ENCODE measurements at places on chromosomes 5 and 9.

GRCh38 chr5:170357955-170358444 lies 31.2 kb downstream of the KCNMB1 start:
- no peak for DNase-seq

- DNase-seq: no peak
Observed at GRCh38 chr9:127263237-127263636, 1.3 kb upstream of the GARNL3 start.

GRCh38 chr5:119445544-119445943 lies 6.8 kb upstream of the HSD17B4 start:
- no peak for DNase-seq

DNA sequence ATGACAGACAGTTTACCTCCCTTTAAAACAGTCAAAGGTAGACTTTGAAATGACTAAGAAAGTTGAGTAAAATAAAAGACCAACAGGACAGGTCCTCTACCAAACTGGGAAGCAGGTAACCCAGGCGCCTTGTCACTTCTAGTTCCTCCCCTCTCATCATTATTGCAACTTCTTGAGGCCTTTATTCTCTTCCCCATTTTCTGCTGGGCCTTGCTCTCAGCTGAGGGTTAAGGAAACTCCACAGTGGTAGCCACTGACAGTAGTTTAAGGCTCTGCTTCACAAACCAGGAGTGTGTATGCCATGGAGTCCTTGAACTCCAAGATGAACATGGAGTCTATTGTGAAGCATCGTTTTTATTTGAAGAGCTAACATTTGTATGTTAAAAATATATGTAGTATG lies 36.9 kb upstream of the TCERG1 start:
- DNase-seq: no peak

GRCh38 chr9:98462310-98462709 lies 206.9 kb upstream of the TBC1D2 start:
- DNase-seq: no peak

GRCh38 chr5:134177369-134178095 lies 782 bp upstream of the SKP1 start:
- peak; percentile 37 for DNase-seq

- no peak for DNase-seq
Observed at GRCh38 chr5:178309271-178310013, 76.8 kb upstream of the PHYKPL start.

GRCh38 chr9:99748676-99749075 lies 73.0 kb upstream of the NR4A3 start:
- no peak for DNase-seq

DNA sequence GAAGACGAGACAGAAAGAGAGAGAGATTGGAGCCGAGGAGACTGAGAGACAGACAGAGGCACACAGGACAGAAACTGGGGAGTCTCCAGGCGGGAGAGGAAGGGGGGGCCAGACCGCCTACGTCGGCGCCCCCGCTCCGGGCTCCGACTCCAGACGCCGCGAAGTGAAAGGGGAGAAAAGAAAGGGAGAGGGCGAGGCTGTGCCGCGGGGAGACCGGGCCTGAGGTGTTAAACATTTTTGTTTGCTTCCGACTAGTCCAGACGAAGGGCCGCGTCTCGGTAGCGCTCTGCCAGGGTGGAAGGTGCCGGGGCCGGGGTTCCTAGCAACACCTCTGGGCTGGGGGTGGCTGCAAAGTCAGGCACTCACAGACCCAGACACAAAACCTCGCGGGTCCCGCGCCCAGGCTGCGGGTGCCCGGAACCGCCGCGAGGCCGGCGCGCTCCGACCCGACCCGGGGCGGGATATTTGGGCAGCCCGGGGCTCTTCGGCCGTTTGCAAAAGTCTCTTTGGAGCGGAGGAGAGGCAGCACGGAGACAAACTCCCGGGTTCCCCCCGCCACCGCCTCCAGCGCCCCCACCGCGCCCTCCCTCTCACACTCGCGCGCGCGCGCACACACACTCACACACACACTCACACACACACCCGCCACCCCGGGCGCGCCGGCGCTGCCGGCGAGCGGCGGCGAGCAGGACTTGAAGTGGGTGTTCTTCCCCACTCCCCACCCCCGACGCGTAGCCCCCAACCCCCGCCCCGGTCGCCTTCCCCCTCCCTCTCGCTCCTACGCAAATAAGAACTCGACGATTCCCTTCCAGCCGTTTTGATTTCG lies 626 bp upstream of the FST start:
- DNase-seq: no peak

DNA sequence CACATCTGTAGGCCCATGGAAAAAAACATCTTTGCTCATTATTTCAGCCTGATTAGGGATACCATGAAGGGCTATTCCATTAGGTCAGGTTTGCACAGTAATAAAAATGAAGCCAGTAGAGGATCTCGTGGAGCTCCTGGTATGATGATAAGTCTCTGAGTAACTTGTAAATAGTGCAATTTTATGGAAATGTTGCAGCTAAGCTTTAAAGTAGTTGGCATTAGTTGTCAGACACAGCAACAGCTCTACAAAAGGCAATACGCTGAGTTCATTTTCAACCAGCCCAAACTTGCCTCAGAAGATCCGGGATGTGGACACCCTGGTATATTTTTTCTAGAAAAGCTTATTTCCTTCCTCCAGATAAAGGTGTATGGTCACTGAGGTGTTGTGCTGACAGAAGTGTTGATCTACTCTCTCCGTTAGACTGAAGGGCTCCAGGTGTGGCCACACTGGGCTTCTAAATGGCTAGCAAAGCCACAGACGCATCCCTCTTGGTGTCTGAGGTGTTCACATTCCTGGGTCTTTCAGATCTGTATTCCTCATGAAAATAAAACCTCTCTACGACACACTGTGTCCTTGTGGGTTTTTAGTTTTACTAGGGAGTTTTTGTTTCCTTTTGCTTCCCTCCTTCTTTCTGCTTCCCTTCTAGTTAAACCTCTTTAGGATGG lies 141.6 kb downstream of the GHR start:
- no peak for DNase-seq
